ENCODE measurements at places on chromosomes 6 and 20.

DNA sequence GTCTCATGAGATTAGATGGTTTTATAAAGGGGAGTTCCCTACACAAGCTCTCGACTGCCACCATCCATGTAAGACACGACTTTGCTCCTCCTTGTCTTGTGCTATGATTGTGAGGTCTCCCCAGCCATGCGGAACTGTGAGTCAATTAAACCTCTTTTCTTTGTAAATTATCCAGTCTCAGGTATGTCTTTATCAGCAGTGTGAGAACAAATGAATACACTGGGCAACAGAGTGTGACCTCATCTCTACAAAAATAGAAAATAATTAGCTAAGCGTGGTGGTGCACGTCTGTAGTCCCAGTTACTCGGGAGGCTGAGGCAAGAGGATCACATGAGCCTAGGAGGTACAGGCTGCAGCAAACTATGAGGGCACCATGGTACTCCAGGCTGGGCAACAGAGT is 51.3 kb downstream of the MDN1 start:
- no peak for DNase-seq

DNA sequence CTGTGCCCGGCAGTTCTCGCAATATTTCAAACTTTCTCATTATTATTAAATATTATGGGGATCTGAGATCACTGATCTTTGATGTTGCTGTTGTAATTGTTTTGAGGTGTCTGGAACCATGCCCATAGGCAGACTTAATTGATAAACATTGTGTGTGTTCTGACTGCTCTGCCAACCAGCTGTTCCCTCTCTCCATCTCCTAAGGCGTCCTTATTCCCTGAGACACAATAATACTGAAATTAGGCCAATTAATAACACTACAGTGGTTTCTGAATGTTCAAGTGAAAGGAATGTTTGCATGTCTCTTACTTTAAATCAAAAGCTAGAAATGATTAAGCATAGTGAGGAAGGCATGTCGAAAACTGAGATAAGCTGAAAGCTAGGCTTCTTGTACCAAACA is 7.6 kb downstream of the MAPK14 start:
- no peak for DNase-seq

- DNase-seq, result peak; percentile 31
These were observed 92.0 kb downstream of the ARHGAP18 start for GRCh38 chr6:129617986-129618385.

GRCh38 chr20:8656335-8656734 is 412.6 kb upstream of the PLCB4 start:
- DNase-seq, result no peak

DNA sequence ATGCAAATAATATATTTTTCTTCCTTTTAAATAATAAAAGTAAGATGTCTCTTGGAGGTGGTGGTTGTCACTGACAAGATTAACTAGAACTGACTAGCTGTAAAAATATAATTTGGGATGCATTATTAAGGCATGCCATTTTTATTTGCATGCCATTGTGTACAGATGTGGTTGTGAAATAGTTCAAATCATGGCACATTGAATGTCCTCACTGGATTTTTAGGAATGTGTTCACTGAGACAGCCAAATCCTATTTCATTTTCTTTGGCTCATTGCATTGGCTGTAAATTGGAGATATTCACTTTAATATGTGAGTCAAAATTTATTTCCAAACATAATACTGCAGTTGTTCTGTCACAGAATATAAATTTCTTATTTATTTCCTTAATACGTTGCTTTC is 62.3 kb downstream of the ESR1 start:
- DNase-seq, result no peak

GRCh38 chr6:157763904-157764177 is 59.2 kb upstream of the SNX9 start:
- no peak for DNase-seq

GRCh38 chr20:32164984-32165735 is 42.4 kb downstream of the PLAGL2 start:
- DNase-seq, result no peak

DNA sequence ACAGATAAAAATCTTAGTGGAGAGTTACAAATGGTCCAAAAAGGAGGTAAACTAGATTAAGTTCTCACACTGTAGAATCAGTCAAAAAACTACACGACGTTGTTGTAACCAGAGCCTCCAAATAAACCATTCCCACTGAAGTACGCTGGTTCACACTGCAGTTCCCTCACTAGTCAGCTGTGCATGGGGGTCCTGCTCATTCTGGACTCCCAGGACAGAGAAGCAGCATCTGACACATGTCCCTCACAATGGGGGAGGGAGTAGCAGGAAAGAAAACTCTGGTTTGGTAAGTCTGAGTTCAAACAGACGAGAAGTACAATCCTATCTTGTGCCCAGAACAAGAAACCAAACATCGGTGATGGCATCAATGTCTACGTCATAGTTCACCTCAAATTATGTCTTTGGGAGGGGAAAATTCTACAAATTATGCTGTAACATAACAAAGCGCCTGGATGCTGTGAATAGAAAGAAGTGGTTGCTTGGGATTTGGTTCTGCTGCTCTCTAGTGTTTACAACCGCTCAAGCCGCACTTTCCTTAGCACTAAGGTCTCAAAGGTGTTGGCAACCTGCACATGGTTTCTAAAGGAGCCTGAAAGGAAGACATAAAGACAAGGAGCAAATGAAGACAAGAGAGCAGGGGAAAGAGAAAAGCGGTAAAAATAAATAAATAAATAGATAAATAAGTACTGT is 208.0 kb downstream of the GMDS start:
- DNase-seq, result no peak

- DNase-seq, result no peak
These were observed 82.2 kb downstream of the ZDHHC14 start for GRCh38 chr6:157462956-157463742.

GRCh38 chr6:33095681-33096080 is 19.9 kb downstream of the HLA-DPB1 start:
- no peak for DNase-seq

GRCh38 chr20:38806855-38807655 is 1.6 kb downstream of the PPP1R16B start:
- no peak for DNase-seq

GRCh38 chr6:128358244-128358776 is 162.1 kb downstream of the PTPRK start:
- no peak for DNase-seq

DNA sequence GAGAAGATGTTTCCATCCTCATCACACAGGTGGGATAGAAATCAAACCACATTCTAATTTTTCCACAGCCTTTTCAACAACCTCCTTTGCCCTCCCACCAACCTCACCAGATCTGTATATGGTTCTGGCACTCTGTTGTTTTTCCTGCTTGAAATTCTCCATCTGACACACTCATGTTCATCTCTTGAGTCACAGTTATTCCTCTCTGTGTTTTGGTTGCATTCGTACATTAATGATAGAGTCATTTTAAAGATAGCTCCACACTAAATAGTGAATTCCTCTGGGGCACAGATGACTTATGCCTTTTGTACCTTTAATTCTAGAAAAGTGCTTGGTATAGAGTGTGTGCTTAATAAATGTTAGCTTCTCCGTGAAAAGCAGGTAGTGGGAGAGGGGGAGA is 1.4 kb upstream of the GCLC start:
- no peak for DNase-seq

GRCh38 chr20:51481341-51481914 is 61.1 kb downstream of the NFATC2 start:
- DNase-seq, result no peak

GRCh38 chr6:158492881-158493280 is 67.0 kb upstream of the TMEM181 start:
- no peak for DNase-seq

GRCh38 chr20:40965671-40966070 is 63.0 kb upstream of the TOP1 start:
- DNase-seq, result no peak

DNA sequence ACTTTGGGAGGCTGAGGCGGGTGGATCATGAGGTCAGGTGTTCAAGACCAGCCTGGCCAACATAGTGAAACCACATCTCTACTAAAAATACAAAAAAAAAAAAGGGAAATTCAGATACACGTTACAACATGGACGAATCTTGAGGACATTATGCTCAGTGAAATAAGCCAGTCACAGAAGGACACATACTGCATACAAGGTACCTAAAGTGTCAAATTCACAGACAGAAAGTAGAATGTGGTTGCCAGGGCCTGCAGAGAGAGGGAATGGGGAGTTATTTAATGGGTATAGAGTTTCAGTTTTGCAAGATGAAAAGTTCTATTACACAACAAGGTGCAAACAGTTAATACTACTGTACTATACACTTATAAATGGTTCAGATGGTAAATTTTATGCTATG is 75.1 kb downstream of the SNX5 start:
- DNase-seq, result no peak

DNA sequence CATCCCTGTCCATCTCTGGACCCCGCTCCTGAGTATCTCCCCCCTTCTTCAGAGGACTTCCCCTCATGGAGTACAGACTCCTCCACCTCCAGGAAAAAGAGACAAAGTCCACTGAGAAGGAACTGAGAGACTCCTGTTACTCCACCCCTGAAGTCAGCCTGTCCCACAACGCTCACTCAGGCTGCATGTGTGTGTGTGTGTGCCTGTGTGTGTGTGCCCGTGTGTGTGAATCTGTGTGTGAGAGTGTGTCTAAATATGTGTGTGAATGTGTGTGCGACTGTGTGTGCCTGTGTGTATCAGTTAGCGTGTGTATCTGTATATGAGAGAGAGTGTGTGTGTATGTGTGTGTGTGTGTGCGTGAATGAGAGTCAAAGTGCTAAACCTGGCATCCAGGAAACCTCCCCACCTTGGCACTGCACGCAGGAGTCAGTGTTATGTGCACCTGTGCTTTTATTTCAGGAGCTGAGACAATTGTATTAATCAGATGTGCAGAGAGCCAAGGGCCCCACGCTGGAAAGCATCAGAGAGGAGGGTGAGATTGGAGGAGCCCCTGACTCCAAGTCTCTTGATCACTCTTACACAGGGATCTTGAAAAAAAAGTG is 39.0 kb downstream of the HLA-A start:
- DNase-seq, result no peak

GRCh38 chr6:17986656-17987446 is 584 bp downstream of the KIF13A start:
- DNase-seq, result no peak

- peak; percentile 25 for DNase-seq
These were observed 75.1 kb downstream of the ZMYND8 start for GRCh38 chr20:47281376-47281775.

DNA sequence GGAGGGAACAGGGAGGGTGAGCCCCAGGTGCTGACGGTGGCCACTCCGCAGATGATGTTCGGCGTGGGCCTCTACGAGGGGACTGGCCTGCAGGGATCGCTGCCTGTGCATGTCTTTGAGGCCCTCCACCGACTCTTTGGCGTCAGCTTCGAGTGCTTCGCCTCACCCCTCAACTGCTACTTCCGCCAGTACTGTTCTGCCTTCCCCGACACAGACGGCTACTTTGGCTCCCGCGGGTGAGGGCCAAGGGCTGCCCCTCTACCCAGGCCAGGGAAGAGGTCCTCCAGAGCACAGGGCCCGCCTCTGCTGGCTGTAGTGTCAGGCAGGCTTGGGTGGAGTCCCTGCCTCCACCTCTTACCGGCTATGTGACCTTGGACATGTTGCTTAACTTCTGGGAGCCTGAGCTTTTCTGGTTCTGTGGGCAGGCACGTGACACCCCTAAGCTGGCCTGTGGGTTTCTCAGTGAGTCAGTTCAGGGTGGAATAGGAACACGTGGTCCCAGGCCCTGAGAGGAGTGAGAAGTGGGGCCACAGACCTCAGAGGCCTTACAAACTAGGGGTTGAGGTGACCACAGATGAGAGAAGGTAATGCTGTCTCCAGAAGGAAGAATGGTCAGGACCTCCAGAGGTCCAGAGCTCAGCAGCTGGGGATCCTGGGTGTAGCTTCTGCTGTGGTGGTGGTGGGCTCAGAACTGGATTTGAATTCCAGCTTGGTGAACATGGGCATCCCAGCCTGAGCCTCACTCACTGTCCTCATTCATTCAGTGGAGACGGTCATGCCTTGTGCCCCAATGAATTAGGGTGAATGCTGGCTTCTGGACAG is 11.9 kb downstream of the PCIF1 start:
- DNase-seq, result no peak

DNA sequence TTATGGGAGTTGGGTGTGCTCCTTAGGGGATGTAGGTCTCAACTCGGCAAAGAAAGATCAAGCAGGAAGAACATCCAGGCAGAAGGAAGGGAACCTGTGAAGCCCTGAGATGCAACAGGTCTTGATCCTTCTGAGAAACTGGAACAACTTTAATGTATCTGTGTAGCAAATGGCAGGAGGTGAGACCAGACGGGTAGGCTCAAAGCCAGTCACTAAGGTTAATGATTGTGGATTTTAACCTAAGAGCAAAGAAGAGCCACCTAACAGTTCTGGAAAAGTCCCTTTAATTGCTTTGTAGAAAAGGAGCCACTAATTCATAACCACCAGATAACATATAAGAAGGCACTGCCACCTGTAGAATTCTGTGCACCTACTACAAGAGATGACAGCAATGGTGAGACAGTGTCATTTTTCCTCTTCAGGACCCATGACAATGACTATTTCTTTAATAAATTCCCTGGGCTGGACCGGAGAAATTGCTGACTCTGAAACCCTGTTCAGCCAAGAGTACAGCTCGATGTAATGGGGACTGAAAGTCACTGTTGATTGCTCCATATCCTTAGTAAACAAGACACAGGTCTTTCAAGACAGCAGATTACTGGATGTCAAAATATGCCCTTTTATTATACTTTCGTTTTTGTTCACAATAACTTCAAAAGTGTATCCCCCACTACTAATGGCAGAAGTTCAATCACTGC is 326.2 kb downstream of the CBLN4 start:
- DNase-seq, result no peak

DNA sequence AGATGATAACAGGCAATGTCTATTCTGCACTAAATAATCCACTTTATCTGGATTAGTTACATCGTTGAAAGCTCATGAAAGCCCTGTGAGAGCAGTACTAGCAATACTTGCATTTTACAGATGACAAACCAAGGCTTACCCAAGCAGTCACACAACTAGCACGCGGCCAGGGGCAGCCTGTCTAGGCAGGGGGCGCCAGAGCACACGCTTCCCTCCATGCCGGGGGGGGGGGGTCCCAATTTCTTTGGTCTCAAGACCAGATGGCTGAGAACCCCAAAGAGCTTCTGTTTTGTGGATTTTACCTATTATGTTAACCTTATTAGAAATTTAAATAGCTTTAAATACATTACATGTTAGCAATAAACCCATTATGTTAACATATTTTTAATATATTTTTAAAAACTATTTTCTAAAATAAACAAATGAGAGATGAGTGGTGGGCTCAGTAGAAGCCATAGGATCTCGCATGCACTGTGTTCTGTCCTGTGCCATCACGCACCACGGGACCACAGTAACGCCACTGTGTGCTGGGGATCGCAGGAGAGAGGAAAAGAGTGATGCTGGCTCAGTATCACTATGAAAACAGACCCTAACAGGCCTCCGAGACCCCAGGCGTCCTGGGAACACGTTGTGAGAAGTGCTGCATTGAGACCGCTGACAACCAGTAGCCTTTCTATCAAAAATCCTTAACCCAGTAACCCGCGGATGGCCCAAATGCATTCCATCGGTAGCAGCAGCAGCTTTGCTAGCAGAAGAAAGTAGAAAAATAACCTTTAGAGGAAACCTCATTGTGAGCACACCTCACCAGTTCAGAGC is 5.3 kb upstream of the PRR18 start:
- DNase-seq, result peak; percentile 26

- DNase-seq, result no peak
These were observed 176.5 kb upstream of the RALGAPA2 start for GRCh38 chr20:20888936-20889335.

GRCh38 chr6:168447282-168447681 is 6.3 kb downstream of the SMOC2 start:
- no peak for DNase-seq

- no peak for DNase-seq
These were observed 27.0 kb downstream of the EDEM2 start for GRCh38 chr20:35120012-35120701.

GRCh38 chr20:36152261-36152660 is 2.3 kb upstream of the EPB41L1 start:
- no peak for DNase-seq

- no peak for DNase-seq
These were observed 1.3 kb upstream of the GTSF1L start for GRCh38 chr20:43727980-43728590.
